Thoracic aorta (tissue), 2 donors: ENCODE measurements at places on chromosomes 6 and 20.
A peak's percentile ranks its signal among the peaks of the same experiment; 100 is the strongest.

- DNase-seq, result no peak
These were observed 1049.5 kb upstream of the EPHA7 start for GRCh38 chr6:94468830-94469229.

DNA sequence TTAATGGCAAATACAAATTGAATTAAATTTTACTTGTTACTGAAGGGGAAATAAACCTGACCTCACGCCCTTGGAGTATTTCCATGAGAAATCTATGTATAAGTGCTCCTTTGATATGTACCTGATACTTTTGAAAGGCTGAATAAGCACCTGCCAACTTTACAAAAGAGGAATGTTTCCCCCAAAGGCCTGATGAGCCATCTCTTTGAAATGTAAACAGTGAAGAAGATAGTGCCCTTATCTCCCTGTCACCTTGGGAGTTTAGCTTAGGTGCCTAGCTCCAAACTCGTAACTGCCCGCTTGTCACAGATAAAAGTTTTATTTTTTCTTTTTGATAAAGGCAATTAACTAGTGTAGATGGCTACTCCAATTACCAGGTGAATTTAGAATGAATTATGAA is 1.1 kb upstream of the ZNF343 start:
- DNase-seq, result no peak

DNA sequence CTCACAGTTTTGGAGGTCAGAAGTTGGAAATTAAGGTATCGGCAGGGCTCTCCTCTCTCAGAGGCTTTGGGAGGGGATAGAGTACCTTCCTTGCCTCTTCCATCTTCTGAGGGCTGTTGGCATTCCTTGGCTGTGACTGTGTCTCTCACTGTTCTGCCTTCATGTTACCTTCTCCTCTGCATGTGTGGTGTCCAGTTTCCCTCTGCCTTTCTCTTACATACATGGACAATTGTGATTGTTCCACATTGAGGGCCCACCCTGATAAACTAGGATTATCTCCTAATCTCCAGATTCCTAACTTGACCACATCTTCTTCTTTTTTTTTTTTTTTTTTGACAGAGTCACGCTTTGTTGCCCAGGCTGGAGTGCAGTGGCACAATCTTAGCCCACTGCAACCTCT is 72.1 kb upstream of the SPACA1 start:
- no peak for DNase-seq

DNA sequence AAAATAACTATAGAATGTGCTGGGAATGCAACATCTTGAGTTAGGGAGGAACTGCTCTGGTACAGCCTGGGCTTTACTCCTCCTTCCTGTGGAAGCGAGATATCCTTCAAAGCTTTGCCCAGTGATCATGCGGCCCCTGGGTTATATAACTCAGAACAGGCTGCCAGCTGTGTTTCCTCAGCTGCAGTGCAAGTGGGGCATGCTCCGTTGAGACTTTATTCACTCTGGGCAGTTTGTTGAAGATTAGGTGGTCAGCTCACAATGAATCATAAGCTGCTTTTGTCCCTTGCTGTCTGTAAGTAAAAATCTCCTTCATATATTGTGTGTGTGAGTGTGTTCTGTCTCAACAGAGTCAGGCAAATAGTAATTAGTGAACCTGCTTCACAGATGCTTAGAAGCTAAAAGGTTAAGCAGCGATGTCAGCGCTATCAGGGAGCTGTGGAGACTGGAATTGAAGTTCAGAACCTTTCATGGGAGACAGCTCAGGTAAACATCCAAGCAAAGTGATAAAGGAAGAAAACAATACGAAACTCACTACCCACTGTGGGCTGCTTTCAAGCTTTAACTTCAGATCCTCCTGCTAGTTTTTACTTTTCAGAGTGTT is 688.4 kb downstream of the HTR1B start:
- DNase-seq, result no peak

DNA sequence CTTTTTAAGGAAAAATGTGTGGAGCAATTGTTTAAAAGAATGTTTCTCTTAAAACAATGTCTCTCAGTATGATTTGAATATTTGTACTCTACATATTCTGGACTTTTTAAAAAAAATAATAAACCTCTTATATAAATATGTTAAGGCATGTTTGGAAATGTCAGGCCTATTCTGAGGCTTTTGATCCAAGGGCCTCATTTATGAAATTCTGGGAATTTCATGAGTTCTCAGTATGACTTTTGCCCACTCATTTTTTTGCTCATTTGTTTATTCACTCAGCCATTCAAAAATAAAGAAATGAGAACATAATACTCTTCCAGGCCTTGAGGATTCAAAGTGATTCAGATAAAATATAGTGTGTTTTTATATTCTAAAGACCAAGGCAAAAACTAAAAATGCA is 60.4 kb downstream of the DOK5 start:
- no peak for DNase-seq

- no peak for DNase-seq
These were observed 13.5 kb downstream of the HLA-A start for GRCh38 chr6:29955783-29956182.

GRCh38 chr20:37435607-37436006 is 85.4 kb upstream of the NNAT start:
- no peak for DNase-seq

- DNase-seq, result no peak
These were observed 101.9 kb downstream of the CDH26 start for GRCh38 chr20:60060006-60060557.

DNA sequence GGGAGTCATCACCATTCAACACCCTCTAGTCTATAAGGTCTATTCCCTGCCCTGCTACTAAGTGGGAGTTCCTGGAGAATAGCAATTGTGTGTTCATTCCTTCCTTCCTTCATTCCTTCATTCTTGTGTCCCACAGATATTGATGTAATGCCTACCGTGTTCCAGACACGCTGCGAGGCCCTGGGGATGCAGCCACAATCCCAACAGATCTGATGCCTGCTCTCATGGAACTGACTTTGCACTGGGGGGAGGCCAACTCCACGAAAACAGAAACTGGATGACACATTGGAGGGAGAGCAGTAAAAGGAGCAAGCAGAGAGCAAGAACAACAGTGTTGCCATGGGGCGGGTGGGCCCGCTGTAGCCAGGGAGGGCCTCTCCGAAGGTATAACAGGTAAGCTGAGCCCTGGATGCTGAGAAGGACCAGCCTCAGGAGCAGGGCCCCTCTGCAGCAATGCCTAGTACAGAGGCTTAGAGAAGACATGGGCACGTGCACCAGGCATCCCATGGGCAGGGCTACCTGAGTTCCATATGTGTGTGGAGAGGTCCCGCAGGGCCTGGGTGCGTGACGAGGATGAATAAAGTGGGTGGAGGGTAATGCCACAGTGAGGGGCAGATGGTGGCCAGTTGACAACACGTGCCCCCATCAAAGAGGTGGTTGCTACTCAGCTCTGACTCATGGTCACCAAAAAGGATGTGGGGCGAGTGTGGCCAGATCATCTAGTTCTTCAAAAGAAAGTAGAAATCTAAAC is 173.9 kb downstream of the NFATC2 start:
- no peak for DNase-seq

DNA sequence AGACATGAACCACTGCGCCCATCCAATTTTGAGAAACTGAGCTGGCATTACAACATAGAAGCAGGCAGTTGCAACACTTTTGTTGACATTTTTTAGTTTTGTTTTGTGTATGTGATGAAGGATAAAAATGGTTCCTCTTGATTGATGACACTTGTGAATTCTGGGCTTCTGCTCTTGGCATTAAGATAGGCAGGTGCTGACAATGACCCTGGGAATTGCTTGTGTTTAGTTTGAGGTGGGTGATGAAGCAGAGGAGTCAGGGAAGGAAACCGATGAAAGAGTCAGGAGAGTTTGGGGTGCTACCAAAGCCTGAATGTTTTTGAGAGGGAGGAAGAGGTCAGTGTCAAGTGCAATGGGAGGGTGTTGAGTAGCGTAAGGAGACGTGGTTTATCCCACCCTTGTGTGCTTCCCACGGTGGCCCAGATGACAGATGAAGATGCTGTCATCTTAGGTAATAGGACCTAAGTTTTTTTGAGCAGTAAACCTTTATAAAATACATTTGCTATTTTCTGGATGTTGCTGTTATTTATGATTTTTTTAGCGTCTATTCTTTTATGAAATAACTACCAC is 19.4 kb downstream of the CDS2 start:
- DNase-seq, result no peak

GRCh38 chr20:41446456-41446855 is 79.8 kb upstream of the EMILIN3 start:
- no peak for DNase-seq

- no peak for DNase-seq
These were observed 216.6 kb upstream of the HS3ST5 start for GRCh38 chr6:114559419-114559818.

DNA sequence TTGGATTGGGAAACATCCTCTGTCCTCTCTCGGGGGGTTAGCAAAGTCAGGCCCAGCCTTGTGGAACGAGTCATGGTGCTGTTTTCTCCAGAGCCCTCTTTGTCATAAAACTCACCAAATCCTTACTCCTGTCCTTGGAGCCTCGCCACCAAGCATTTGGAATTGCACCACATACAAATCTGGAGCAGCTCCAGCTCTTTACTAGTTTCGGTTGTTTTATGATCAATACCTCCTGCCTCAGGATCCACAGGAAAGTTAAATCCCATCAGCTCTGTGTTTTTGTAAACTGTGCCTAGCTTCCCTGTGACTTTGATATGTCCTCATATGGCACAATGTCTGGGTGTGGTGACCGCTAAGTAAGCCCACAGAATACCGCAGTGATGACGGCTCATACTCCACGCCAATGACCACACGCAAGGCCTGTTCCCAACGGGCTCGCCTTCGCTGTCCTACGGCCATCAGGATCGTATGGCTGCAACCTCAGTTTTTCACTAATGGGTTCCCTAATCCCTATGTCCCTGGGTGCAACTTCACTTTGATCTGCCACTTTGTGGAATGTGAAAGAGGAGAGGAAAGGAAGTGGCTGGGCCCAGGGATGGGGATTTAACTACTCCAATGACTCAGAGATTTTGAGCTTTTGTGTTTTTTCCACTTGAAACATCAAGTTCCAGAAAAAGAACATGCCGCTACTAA is 111.3 kb upstream of the FOXQ1 start:
- DNase-seq, result no peak

- peak; percentile 63 for DNase-seq
These were observed 123.3 kb upstream of the SLC2A12 start for GRCh38 chr6:134175532-134176263.

DNA sequence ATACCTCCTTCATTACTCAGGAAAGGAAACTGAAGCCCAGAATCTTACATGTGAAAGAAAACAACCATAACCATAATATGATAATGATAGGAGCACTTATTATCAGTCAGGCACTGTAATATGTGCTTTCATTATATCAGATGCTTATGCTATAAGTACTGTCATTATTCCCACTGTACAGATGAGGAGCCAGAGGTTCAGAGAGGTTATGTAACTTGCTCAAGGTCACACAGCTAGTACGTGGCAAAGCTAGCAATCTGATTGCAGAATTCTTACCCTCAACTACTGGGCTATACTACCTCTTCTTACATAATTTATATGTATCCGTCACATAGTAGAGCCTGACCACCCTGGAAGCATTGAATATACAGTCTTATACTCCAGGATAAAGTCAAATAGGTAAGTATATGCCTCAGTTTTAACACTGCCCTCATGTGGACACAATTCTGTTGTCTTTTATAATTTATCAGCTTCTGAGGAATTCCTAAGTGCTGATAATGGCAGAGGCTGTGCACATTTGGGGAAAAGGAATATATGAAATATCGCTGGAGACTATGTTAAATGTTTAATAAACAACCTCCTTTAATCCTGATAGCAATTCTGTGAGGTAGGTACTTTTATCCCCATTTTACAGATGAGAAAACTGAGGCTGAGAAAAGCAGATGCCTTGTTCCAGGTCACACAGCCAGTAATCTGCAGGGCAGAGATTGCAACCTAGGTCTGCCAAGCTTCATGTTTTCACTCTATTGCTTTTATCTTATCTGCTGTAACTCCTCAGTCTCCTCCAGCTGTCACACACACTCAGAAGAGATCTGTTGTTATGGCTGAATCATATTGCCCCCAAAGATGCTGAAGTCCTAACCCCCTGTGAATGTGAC is 13.4 kb downstream of the BCAS1 start:
- no peak for DNase-seq

- no peak for DNase-seq
These were observed 988.2 kb upstream of the MAP3K7 start for GRCh38 chr6:91575032-91575431.

DNA sequence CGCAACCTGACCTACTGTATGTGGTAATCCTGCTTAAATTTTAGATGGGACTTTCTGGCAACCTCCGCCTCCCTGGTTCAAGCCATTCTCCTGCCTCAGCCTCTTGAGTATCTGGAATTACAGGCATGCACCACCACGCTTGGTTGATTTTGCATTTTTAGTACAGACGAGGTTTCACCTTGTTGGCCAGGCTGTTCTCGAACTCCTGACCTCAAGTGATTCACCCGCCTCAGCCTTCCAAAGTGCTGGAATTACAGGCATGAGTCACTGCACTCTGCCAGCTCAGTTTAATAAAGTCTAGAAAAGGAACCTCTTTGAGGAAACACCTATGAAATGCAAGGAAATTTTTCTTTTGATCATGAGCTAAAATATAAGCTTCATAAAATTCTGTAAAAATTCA is 9.0 kb upstream of the PLCB4 start:
- no peak for DNase-seq

DNA sequence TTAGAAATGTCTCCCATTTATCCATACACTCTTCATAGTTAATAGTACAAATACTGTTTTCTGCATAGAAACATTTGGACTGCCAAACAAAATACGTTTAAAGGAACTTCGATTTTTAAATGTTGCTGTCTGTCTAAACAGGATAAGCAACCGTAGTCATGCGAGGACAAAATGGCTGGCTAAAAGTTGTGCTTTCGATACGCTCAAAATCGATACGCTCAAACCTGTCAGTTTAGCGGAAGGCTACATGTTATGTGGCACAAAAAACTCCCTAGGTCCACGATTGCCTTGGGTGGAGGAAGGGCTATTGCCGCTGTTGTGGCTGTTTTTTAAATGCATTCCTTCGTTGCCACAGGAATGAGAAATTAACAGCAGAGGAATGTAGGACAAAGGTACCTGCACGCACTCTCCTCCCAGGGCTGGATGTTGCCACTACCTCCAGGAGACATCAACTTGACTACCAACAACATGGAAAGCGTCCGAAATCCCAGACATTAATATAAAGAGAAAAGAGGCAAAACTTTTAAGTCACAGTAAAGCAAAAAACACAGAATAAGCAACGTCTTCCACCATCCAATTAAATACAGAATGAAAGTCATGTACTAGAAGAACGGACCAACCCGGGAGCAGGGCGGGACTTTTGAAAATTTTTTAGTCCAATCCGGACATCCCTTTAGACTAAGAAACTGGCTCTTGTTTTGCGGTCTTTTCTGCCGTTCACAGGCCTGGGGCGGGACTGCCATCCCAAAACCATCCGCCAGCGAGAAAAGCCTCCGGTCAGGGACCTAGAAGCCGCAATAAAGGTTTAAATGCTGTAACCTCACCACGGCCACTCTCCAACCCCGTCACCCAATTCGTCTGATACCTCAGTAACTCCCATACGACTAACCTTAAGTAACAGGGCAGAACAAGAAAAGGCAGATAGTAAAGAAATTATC is 32.2 kb upstream of the HFE start:
- DNase-seq, result peak; percentile 72
